Fibroblast of skin of abdomen (primary cell): ENCODE measurements at places on chromosomes 6 and 20.

- DNase-seq, result no peak
These were observed 23.3 kb downstream of the LRRN4 start for GRCh38 chr20:6030453-6031080.

- DNase-seq, result no peak
These were observed 591 bp downstream of the VWA7 start for GRCh38 chr6:31776485-31776988.

- DNase-seq, result no peak
These were observed 117.7 kb downstream of the PLEKHG1 start for GRCh38 chr6:150717419-150717818.

GRCh38 chr6:121479486-121480098, 44.1 kb downstream of the GJA1 start:
- DNase-seq, result no peak

GRCh38 chr6:116313101-116313776, 33.5 kb upstream of the TSPYL1 start:
- peak; percentile 48 for DNase-seq

- no peak for DNase-seq
These were observed 73.1 kb upstream of the RIPOR2 start for GRCh38 chr6:25008707-25009392.

- DNase-seq, result no peak
These were observed 44.4 kb upstream of the CST5 start for GRCh38 chr20:23923891-23924435.

DNA sequence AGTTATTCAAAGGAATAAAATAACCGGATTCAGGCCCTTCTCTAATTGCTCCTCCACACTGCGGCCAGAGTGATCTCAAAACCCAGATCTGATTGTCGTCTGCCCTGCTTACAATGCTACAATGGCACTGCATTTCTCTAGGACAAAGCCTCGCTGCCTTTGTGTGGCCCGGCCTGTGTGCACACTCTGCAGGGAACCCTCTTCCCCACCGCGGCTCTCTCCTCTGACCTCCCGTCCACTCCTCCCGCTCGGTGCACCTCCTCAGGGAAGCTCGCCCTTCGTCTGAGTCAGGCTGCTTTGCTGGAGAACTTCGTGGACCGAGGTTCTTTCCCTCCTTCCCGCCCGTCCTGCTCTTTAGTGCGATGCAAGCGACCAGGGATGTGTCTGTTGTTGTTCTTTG, 101.6 kb upstream of the SNX9 start:
- no peak for DNase-seq

GRCh38 chr6:75746221-75746620, 2.8 kb upstream of the MYO6 start:
- DNase-seq, result no peak

- DNase-seq, result peak; percentile 41
These were observed 12.5 kb downstream of the SIRT5 start for GRCh38 chr6:13586603-13587542.

DNA sequence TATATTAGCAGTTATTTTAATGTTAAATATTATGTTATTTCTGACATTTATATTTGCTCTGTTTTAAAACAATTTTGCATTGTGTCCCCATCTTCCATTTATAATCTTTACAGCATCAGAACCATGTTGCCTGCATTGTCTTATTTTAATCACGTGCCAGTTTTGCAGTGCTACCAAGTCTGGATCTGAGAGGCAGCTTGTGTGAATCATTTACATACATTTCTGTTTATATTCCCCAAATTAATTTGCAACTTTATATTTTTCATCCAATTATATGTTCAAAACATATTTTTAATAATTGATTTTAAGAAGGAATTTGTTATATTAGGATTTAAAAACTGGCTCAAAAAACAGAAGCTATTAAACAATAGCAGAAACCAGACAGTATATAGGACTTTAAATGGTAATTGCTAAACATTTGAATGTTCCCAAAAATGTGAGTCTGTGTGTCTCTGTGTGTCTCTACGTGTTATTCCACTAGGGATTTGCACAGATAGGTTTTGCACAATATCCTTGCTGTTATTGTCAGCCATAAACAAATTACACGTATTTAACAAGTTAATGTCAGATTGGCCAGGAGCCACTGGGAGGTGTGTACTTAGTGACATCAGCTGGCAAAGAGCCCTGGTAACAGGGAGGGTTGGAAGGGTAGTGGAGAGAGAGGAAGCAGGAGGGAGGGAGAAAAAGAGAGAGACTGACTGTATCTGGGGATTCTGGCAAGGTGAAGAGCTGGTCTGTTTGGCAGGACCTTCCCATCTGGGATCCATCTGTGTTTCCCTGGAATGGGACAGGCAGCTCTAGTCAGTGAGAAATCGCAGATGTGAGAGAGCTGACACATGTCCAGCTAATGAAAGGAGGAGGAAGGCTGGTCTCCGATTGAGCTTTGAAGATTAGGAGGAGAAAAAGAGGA, 72.1 kb downstream of the CBFA2T2 start:
- DNase-seq, result peak; percentile 95

GRCh38 chr20:25216199-25216945, 20.9 kb downstream of the ENTPD6 start:
- DNase-seq, result no peak

DNA sequence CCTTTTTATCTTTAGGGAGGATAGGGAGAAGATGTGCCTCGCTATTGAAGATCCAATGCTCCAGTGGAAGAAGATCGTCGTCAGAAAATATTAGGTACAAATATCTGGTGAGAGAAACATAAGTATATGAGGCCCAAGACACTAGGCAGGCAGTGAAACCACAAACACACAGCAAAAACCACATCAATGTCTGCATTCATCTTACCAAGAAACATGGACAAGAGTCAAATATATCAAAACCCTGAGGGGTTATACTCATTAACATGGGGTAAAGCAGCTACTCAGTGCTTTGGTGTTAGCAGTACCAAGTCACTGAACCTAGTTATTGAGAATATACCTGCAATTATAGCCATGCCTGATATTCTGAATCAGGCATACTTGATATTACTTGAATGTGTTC, 101.4 kb upstream of the FAM184A start:
- DNase-seq, result no peak

GRCh38 chr6:41643899-41644269, 5.6 kb downstream of the MDFI start:
- no peak for DNase-seq

DNA sequence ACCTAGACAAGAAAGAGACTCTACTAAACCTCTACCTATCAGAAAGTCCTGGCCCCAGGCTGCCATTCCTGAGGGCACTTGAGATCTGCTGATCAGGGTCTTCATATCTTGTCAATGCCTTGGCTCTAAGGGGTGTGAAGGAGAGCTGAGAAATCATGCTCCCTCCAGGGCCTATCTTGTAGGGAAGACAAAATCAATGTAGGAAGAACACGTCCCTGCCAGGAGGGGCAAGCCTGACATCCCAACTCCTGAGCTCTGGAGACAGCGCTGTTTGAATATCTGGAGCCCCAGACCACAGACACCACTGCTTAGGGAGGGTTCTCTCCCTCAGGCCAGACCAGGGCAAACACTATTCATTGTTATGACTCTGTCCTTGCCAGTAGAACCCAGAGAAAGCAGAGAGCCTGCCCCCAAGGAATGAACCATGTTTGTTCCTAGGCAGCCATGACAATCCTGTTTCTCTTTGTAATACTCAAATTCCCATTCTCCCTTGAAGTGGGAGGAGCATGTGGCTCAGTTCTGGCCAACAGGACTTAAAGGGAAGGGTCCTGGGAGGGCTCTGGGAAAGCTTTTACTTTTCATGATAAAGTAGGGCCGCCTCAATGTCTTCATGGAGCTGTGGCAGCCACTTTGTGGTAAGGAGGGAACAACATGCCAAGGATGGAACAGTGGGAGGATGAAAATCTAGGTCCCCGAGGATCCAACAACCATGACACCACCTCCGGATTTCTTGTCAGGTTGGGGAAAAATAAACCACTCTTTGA, 1.8 kb upstream of the FASTKD5 start:
- no peak for DNase-seq

- no peak for DNase-seq
These were observed 67.8 kb downstream of the SYTL3 start for GRCh38 chr6:158717341-158718330.

- no peak for DNase-seq
These were observed 208.3 kb upstream of the NT5E start for GRCh38 chr6:85241498-85242052.

- no peak for DNase-seq
These were observed 112.1 kb downstream of the AFG1L start for GRCh38 chr6:108406943-108407342.

- no peak for DNase-seq
These were observed at the start of gene SUN5 for GRCh38 chr20:33004141-33004751. Gene SUN5 (minus strand): TSS chr20:33004433. CDS start chr20:33004340, 93 bp downstream.

GRCh38 chr6:138129190-138129589, 22.0 kb upstream of the PERP start:
- no peak for DNase-seq

DNA sequence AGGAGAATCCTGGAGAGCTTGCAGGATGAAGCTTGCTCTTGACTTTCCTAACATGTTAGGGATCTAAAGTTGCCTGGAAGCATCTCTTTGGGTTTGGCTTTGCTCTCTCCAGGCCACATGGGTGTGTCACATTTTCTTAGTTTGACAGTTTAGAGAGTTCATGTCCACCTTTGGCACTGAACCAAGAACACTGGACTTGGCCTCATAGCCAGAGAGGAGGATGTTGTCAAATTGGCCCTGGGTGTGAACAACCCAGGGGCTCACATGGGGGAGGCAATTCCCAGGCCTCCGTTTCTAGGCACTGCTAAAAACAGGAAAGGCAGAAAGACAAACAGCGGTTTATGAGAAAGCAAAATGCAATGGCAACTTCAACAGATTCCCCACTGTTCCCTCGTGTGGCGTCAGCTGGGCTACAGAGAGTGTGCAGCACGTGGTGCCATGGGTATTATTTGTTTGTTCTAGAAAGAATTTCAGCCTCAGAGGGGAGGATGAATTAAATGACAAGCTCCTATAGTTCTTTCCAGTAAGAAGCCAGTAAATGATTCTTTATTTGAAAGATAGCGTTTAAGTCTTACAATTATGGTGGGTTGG, 93.9 kb downstream of the CLIC5 start:
- no peak for DNase-seq

DNA sequence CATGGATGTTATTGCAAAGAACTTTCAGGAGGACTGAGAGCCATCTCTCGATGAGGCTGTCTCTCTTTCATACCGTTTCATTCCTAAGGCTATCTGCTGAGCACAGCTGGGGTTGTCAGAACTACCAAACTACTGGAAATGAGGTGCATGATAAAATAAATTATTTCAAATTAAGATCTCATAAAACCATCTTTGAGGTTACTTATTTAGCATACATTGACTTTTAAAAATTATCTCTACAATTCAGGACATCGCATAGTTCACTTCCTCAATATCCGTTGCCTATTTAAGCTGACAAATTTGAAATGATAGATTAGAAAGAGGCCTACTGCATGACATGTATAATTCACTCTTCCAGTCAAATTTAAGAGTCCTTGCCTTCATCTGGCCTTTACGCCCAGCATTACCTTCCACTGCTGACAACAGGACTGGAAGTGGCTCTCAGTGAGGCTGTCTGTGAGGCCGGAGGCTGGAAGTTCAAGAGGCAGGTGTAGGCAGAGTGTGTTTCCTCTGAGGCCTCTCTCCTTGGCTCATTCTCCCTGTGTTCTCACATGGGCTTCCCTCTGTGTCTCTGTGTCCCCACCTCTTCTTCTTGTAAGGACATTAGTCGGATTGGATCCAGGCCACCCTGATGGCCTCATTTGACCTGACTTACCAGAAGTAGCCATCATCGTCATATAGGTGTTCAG, 12.8 kb upstream of the DUSP22 start:
- DNase-seq, result no peak

GRCh38 chr20:58669287-58670006, 18.4 kb downstream of the STX16 start:
- DNase-seq, result no peak

DNA sequence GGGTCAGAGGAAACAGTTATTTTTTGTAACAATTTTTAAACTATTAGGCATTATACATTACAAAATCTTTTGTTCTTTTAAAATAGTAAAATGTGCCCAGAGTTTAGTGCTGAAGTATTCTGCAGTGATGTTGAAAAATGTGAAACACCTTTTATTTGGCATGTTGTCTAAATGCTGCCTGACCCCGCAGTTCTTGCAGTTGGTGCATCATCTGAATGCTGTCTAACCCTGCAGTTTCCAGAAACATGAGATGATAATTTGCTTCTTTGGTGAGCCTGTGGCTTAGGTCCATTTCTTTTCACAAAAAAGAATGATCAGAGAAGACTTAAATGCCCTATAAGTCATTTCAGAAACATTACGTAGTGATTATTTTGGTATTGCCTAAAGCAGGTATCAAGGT, 82.4 kb downstream of the RNF217 start:
- no peak for DNase-seq

DNA sequence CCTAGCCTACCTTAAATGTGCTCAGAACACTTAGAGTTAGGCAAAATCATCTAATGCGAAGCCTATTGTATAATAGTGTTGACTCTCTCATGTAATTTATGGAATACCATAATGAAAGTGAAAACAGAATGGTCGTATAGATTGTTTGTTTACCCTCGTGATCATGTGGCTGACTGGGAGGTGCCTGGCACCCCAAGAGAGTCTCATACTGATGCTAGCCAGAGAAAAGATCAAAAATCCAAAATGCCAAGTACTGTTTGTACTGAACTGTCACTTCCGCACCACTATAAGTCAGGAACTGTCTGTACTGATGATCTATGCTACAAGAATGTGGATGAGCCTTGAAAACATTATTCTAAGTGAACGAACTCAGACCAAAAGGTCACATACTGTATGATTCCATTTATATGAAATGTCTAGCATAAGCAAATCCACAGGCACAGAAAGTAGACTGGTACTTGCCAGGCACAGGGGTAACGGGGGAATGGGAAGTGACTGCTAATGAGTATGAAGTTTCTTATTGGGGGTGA, 22.4 kb downstream of the ZMYND8 start:
- peak; percentile 94 for DNase-seq

- DNase-seq, result no peak
These were observed 77.5 kb upstream of the GJE1 start for GRCh38 chr6:142055219-142055618.

GRCh38 chr6:106973836-106974335, 643 bp downstream of the CD24 start:
- no peak for DNase-seq

- DNase-seq, result no peak
These were observed 11.9 kb downstream of the SULF2 start for GRCh38 chr20:47773371-47773786.

DNA sequence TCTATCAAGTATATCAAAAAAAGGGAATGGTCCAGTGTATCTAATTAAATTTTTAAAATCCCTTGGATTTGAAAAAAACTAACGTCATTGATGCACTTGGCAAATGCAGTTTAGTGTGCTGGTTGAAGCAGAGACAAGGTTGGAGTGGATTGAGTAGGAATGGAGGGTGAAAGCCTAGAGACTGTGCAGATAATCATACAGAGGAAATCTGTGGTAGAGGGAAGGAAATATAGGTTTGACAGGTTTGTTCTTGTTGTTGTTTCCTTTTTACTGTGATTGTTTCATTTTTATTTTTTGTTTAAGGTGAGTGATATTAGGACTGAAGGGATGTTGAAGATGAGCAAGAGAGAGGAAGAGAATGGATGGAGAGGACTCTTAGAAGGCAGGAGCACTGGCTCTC, 29.0 kb upstream of the L3MBTL3 start:
- DNase-seq, result no peak
